Epithelial cell of prostate (primary cell): ENCODE measurements at places on chromosomes 12 and 14.

DNA sequence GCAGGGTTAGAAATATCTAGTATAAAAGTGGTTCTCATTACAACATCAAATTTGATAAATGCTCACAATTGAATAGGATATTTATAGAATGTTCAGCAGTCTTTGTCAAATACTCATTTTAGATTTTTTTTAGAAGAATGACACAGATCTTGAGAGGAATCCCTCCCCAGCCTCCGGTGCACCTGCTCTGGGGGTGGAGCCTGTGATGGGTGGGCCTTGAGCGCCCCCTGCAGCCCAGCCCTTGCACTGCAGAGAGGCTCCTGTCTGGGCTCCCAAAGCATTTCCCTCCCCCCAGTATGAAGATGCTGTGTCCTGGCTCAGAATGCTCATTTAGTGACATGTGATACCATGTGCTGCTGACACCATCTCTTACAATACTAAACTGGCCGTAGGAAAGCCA, 792.3 kb downstream of the TMEM121 start:
- no peak for DNase-seq

- DNase-seq, result no peak
Observed at GRCh38 chr12:123958462-123958861, 14.2 kb downstream of the CCDC92 start.

DNA sequence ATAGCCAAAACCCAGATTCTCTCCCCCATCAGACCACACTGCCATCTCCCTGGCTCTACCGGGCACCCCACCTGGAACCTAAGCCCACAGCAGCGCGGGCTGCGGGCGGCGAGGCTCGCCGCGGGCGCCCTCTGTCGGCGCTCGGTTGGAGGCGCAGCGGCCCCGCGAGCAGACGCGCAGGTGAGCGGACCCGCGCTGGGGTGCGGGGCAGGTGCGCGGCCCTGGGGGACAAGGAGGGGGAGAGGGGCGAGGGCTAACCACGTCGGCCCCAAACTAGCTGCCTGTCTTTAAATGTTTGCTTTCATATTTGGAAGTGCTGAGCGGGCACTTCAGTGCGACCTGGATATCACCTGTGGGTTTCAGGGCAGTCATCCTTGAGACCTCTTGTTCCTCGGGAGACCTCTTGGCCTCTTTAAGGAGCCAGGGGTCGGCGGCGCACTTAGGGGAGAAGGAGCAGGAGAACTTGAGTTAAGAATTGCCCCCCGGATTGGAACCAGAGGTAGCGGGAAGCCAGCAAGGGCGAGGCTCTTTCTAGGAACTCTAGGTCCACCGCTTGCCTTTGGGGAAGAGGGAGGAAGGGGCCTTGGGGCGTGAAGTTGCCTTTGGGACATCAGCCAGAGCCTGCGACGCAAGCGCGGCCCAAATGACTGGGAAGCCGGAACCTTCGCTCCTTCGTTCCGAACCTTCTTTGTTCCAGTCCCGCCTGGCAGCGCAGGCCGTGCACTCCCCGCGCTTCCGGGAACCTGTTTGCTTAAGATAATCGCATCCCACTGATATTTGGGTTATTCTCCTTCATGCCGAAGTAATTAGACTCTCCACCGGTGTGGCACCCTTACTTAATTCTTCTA, 78.7 kb downstream of the NEDD1 start:
- DNase-seq, result no peak

DNA sequence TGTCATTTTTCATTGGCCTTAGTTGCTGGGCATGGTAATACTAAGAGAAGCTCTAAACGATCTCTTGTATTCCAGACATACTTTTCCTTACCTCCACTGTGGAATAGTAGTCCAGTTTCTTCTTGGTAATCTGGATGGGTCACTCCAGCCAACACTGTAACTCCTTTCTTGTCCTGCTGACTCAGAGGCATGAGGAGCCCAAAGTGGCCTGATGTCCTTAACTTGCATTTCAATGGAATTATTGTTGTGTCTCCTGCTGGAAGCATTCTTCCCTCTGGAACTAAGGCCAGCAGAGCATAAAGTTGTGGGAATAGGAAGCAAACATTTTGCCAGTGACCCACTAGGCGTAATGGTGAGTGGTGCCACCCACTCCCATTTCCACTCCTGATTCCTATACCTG, 33.1 kb downstream of the DAAM1 start:
- DNase-seq, result no peak

DNA sequence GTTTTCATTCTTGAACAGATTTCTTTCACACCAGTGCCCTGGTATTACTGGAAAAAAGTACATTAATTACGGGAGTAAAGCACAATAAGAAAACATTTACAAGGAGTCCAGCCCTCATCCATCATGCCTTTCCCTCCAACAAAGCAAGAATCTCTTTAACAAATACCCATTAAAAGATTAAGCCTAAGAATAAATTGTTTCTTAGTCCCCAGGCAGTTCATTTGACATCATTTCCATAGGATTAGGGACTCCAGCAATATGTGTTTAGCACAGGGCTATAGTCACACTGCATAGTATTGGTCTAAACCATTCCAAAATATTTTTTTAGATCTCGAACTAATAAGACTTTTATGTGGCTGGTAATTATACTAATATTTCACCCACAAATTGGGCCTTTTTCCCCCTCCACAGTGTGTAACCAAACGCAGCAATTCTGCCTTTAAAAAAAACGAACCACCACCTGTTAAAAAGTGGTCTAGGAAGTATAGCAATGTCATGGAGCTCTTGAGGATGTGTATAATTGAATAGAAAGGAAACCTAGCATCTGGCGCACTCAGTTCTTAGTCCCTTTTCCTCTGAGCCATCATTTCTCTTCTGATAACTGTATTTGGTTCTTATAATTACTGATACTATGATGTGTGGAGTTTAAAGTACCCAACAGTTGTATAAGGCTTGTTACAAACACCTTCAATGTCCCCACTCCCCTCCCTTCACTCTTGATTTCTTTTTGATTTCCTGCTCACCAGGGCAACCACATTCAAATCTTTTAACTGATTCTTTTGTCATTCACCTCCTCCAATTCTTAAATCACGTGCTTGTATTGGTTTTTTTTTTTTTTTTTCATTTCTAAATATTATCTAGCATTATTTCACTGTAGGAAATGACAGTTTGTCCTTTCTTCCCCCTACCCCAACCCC, 138.7 kb downstream of the ETV6 start:
- DNase-seq, result no peak

- DNase-seq, result no peak
Observed at GRCh38 chr12:124391340-124392261, 96.7 kb downstream of the RFLNA start.

DNA sequence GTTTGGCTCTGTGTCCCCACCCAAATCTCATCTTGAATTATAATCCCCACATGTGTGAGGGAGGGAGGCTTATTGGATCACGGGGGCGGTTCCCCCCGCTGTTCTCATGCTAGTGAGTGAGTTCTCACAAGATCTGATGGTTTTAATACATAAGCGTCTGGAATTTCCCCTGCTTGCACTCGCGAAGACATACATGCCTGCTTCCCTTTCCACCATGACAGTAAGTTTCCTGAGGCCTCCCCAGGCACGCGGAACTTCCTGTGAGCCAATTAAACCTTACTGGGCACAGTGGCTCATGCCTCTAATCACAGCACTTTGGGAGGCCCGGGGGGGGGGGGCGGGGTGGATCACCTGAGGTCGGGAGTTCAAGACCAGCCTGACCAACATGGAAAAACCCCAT, 60.8 kb downstream of the R3HDM2 start:
- DNase-seq, result no peak

DNA sequence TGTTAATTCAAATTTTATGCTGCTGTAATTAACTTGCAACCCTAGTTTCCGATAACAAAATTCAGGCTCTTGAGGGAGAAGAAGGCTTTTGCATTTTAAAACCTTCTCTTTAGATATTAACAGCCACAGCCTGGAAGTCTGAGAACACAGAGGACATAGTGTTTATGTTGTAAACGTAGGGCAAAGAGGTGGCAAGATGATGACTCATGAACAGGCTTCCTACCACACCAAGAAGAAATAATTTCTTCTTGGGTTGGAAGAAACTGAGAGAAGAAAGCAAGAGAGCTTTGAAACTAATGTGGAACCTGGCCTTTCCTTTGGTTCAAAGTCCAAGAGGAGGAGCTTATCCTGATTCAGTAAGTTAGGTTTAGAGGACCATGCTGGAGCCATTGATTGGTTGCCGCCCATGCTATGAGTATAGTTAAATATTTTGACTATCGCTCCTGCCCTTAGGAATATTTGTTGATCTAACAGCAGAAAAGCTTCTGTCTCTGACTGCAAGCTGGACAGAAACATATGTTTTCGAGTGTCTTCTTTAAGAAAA, 31.8 kb downstream of the CCDC198 start:
- DNase-seq, result no peak
